ENCODE measurements at places on chromosomes 5 and 9.

DNA sequence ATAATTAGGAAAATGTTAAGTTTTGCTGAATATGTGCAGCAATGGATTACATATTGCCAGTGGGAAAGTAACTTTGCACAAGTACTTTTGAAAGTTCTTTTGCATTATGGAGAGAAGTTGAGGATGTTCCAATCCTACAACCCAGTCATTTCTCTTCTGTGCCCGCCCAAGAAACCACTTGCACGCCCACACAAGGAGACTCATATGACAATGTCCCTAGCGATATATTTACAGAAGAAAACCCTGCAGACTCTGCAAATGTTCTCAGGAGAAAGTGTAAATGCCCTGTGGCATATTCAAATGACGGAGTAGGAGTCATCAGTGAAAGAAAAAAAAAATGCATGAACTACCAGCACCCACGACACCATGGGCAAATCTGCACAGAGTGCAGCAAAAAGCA lies 356.5 kb downstream of the CTNND2 start:
- H3K27me3 ChIP-seq: no peaks in the 10 kb centered on the region
- no peak overlapping the region for H3K27ac ChIP-seq
- DNase-seq: no peak

GRCh38 chr9:114004221-114004716 lies 73.8 kb downstream of the AMBP start:
- H3K4me3 ChIP-seq: no peak overlapping the region
- peak; percentile 1 for DNase-seq
- H3K36me3 ChIP-seq: no peaks in the 10 kb centered on the region
- H3K4me1 ChIP-seq: no peaks in the 10 kb centered on the region

GRCh38 chr9:114685951-114686350 lies 4.0 kb upstream of the TEX48 start:
- peak overlapping the region; percentile 52 for H3K27ac ChIP-seq
- H3K4me3 ChIP-seq: no peak overlapping the region
- peaks cover 78% of the 10 kb centered on the region for H3K4me1 ChIP-seq
- DNase-seq: no peak

GRCh38 chr9:94586814-94587213 lies 6.8 kb downstream of the FBP2 start:
- no peaks in the 10 kb centered on the region for H3K27me3 ChIP-seq
- H3K36me3 ChIP-seq: no peaks in the 10 kb centered on the region
- peaks cover 23% of the 10 kb centered on the region for H3K4me1 ChIP-seq
- no peak overlapping the region for H3K27ac ChIP-seq
- H3K4me3 ChIP-seq: no peak overlapping the region
- no peak for DNase-seq

DNA sequence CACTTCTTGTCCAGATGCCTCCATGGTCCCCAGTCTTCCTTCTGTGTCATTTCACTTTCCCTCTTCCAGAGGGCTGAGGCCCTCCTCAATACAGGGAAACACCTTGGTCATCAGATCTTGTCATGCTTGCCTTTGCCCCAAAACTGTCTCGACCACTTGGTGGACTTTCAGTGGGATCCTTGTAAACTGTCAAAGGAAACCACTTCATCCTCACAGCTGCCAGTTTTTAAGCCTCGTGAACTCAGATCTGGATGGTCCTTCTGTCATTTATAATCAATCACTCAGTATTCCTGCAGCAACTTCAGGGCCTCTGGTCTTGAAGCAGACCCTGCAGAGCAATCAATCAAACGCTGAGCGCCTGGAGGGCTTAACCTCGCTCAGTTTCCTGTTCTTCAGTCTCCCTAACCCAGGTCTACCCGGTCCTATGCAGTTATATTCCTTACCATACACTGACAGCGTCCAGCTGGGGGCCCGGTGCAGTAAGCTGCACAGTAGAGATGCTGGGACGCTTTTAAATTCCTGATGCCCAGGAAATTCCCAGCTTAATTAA lies 74.6 kb downstream of the GOLPH3 start:
- H3K4me1 ChIP-seq: no peaks in the 10 kb centered on the region
- H3K4me3 ChIP-seq: no peak overlapping the region
- H3K27ac ChIP-seq: no peak overlapping the region
- H3K27me3 ChIP-seq: no peaks in the 10 kb centered on the region
